Vagina (tissue), 2 donors: ENCODE measurements at places on chromosomes 4 and X. TPM values are rescaled to one million over a fixed set of nuclear protein-coding genes. Genes with fewer than 3 reads are reported as not detected.
A peak's percentile ranks its signal among the peaks of the same experiment; 100 is the strongest.

- DNase-seq = no peak
- no peak overlapping the region for H3K4me3 ChIP-seq
- peaks cover 10% of the 10 kb centered on the region for H3K4me1 ChIP-seq
- no peak overlapping the region for H3K27ac ChIP-seq
- H3K27me3 ChIP-seq = no peaks in the 10 kb centered on the region
- H3K36me3 ChIP-seq = no peaks in the 10 kb centered on the region
These were observed 412.8 kb downstream of the HNRNPD start for GRCh38 chr4:81960961-81961360.

DNA sequence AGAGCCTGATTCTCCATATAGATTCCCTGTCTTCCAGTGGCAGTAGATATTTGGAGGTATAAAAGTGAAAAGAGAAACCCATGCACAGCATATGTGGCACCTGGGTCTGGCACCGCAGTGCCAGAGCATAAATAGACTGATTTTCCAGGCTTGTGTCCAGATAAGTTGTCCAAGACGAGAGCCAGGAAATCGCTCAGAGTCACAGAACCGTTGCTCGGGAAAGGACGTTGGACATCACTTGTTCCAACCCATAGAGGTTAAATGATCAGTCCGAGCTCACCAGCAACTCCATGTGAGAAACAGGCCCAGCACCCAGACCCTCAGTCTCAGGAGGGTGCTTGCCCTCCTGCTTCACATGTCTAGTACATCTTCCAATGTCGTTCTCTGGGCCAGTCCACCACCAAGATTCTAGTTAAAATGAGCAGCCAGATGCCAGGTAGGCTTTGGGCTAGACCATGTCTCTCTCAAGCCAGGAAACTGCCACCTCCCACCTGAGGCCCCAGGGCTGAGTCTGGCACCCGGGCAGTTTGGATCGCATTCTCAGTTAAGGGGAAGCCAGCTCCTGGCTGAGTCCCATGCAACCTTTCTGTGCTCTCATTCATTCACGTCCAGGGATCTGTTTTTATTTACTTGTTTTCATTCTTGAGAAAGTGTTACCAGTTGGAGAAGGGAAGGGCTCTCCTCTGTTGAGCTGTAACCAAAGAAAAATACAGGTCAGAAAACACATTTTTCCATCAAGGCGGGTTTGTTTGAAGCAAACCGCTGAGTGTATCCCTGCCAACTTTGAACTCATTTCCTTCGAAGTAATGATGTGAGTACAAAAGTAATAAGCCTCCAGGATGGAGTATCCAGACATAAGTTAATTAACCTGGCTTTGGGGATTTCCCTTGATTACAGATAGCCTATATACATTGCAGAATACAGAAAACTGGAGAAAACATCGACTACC lies 91.7 kb downstream of the PHOX2B start:
- DNase-seq = no peak
- no peaks in the 10 kb centered on the region for H3K4me1 ChIP-seq
- H3K4me3 ChIP-seq = no peak overlapping the region

GRCh38 chr4:60759518-60760245 lies 440.4 kb upstream of the ADGRL3 start:
- no peak overlapping the region for H3K4me3 ChIP-seq
- H3K4me1 ChIP-seq = no peaks in the 10 kb centered on the region
- H3K36me3 ChIP-seq = no peaks in the 10 kb centered on the region
- H3K27ac ChIP-seq = no peak overlapping the region

- H3K36me3 ChIP-seq = no peaks in the 10 kb centered on the region
- no peak for DNase-seq
- H3K4me3 ChIP-seq = no peak overlapping the region
- H3K27ac ChIP-seq = no peak overlapping the region
These were observed 984 bp upstream of the STATH start for GRCh38 chr4:69994782-69995181.

- H3K27ac ChIP-seq = no peak overlapping the region
- no peak overlapping the region for H3K4me3 ChIP-seq
- DNase-seq = no peak
- H3K27me3 ChIP-seq = no peaks in the 10 kb centered on the region
These were observed 474.3 kb upstream of the FTHL17 start for GRCh38 chrX:31546126-31546525.

GRCh38 chrX:152912106-152912505 lies 14.2 kb downstream of the ZNF185 start:
- H3K27ac ChIP-seq = no peak overlapping the region
- H3K4me3 ChIP-seq = no peak overlapping the region
- no peak for DNase-seq

DNA sequence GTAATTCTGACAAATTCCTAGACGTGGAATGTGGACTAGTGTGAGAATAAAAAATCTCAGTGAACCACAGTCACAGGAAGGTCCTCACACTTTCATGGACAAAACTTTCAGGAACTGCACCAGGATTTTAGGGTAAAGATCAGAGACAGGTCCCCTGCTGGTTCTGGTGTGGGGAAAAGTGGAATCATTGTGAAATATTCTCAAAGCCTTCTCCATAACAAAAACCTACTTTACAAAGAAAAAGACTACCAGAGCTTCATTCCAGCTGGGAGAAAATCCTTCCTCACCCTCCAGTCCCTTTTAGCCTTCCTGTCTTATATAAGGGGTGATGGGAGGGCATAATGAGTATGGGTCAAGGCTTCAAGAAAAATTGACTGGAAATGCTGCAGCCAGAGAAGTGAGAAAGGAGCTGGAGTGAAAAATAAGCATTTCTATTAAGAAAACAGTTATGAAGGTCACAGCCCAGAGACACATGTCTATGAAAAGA lies 325.8 kb downstream of the ARAP2 start:
- no peaks in the 10 kb centered on the region for H3K36me3 ChIP-seq
- no peak overlapping the region for H3K4me3 ChIP-seq
- DNase-seq = no peak

- no peak overlapping the region for H3K4me3 ChIP-seq
- H3K27me3 ChIP-seq = no peaks in the 10 kb centered on the region
- peak; percentile 25 for DNase-seq
These were observed 53.9 kb downstream of the FGFBP1 start for GRCh38 chr4:15884666-15885065.

DNA sequence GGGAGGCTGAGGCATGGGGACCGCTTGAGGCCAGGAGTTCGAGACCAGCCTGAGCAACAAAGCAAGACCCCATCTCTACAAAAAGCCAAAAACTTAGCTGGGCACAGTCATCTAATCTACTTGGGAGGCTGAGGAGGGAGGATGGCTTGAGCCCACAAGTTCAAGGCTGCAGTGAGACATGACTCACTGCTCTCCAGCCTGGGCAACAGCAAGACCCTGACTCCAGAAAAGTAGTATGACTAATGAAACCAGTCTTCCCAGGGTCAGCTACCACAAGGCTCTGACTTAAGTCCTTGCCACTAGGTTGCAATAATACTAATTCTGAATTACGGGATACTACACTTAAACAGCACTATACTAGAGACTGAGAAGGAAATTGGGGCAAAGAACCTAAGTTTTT lies 33.1 kb downstream of the ERVMER34-1 start:
- H3K27ac ChIP-seq = no peak overlapping the region
- no peak for DNase-seq
- H3K36me3 ChIP-seq = peaks cover 26% of the 10 kb centered on the region
- H3K27me3 ChIP-seq = no peaks in the 10 kb centered on the region

DNA sequence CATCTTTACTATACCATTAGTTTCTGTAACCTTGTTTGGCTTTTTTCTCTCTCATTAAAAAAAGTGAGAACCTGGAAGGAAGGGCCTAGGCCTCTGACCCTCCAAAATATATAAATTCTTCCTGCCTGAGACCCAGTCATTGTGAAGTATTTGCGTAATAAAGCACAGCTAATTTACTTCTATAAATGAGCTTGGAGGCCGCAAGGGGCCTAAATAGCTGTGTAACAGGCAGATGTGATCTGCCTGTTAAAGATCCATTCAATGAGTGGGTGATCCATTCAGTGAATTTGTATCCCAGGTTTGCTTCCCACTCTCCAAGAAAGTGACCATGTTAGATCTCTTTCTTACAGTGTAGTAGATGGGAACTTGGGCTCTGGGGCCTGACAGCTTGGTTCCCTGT lies 595 bp upstream of the PYURF start:
- no peak for DNase-seq
- H3K27ac ChIP-seq = peak overlapping the region; percentile 92
- H3K4me1 ChIP-seq = peaks cover 33% of the 10 kb centered on the region
- no peaks in the 10 kb centered on the region for H3K27me3 ChIP-seq
- peak overlapping the region; percentile 50 for H3K4me3 ChIP-seq
- H3K36me3 ChIP-seq = no peaks in the 10 kb centered on the region

DNA sequence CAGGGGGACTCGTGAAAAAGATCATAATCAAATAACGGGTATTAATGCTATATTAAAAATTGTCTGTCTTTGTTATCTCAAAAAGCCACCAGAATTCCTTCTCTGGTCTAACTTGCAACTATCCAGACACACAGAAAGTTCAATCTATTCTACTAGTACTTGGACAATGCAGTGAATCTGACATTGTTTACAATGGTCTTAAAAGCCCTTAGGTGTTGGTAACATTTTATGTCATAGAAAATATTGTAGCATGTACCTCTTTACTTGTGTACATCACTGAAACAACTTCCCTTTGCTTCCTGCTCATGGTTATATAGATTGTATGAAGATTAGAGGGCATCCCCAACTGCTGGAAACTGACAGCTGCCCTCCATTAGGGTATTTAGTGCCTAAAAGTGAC lies 71.1 kb upstream of the PPP3CA start:
- DNase-seq = no peak
- no peaks in the 10 kb centered on the region for H3K36me3 ChIP-seq
- no peak overlapping the region for H3K4me3 ChIP-seq
- H3K27me3 ChIP-seq = no peaks in the 10 kb centered on the region

DNA sequence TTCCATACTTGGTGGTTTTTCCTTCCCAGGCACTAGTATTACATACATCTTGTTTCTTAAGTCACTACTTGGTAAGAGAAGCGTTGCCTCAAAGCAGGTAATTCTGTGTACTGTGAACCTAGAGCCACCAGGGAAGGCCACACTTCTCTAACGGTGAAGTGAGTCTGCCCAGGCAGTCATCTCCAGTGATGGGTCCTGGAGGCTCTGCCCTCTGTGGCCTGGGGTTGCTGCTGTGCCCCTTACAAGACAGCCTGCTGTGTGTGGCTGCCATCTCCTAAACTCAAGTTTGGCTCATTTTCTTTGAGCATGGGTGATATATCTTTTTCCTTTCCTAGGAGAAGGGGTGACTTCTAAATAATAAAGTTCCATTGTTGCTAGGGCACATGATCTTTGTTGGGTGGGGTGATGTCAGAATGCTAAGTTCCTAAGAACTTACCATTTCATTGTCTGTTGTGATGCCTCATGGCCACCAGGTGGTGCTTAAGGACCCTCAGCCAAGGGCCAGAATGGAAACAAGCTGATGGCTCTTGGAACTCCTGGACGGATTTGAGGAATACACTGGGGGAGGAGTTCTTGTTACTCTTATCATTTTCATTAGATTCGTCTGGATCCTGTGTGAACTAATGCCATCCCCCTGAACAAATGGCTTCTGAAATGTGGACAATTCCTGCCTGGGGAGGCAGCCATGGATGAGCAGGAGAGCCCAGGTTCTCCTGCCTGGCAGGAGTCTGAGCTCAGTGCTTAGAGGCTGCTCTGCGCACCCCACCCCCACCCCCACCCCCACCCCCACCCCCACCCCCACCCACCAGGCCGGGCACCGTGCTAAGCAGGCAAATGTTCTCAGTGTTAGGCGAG lies 41.1 kb upstream of the WDR1 start:
- H3K4me3 ChIP-seq = no peak overlapping the region
- H3K27me3 ChIP-seq = no peaks in the 10 kb centered on the region
- DNase-seq = no peak
- H3K4me1 ChIP-seq = no peaks in the 10 kb centered on the region
- H3K27ac ChIP-seq = no peak overlapping the region

GRCh38 chr4:15585331-15585730 lies 69.8 kb downstream of the FBXL5 start:
- DNase-seq = no peak
- H3K36me3 ChIP-seq = no peaks in the 10 kb centered on the region
- H3K4me3 ChIP-seq = no peak overlapping the region
- H3K27me3 ChIP-seq = no peaks in the 10 kb centered on the region

- no peak for DNase-seq
- H3K36me3 ChIP-seq = no peaks in the 10 kb centered on the region
- H3K27ac ChIP-seq = no peak overlapping the region
- H3K4me1 ChIP-seq = no peaks in the 10 kb centered on the region
These were observed 89.2 kb upstream of the GPM6B start for GRCh38 chrX:13906093-13906492.

DNA sequence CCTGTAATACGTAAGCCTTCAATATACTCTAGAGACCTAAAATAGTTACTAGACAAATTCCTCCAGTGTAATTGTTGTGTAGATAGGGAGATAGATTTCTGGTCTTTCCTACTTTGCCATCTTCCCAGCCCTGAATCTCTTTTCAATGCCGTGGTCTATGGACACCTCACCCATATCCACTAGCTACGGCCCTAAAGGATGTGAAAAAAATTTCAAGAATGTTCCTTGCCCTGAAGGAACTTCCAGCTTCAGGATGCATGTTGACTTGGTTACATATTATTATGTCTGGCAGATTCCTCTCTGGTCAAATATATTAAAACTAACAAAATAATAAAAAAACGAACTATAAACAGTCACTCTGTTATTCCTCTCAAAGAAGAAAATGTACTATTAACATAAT lies 52.4 kb upstream of the TSPAN5 start:
- DNase-seq = no peak
- H3K36me3 ChIP-seq = no peaks in the 10 kb centered on the region
- H3K4me1 ChIP-seq = no peaks in the 10 kb centered on the region
- no peak overlapping the region for H3K4me3 ChIP-seq
- H3K27me3 ChIP-seq = no peaks in the 10 kb centered on the region

DNA sequence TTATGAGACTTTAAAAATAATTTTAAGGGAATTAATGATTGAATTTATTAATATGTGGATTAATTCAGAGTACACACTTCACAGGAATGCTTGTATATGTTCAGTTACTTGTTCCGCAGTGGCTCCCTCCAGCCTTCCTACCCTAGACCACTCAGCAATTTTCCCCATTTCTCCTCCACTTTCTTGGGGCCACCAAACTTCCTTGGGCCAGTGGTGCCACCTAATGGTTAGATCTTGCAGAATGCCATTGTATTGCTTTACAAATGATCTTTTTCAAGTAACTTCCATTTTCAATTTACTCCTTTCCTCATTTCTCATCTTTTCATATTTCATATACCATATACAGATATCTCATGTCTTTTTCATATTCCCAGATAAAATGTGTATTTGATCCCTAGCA lies 3.6 kb upstream of the RNF175 start:
- no peak overlapping the region for H3K27ac ChIP-seq
- H3K4me1 ChIP-seq = peaks cover 7% of the 10 kb centered on the region
- no peaks in the 10 kb centered on the region for H3K27me3 ChIP-seq
- H3K36me3 ChIP-seq = no peaks in the 10 kb centered on the region
- H3K4me3 ChIP-seq = no peak overlapping the region

DNA sequence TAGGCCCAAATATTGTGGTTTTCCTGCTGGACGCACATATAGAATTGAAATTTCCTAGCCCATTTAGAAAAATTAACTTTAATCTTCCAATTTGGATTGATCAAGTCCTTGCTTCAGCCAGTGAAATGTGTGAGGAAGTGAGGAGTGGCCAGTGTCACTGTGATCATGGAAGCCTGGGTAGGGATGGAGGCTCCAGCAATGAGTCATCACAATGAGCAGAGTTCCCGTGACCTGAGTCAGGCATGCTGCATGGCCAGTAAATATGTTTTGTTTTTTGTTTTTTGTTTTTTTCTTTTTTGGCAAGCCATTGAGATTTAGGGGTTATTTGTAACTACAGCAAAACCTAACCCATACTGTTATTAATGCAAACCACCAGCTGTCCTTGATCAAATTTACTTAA lies 52.1 kb downstream of the IDS start:
- no peak for DNase-seq
- no peaks in the 10 kb centered on the region for H3K27me3 ChIP-seq
- no peaks in the 10 kb centered on the region for H3K4me1 ChIP-seq
- H3K27ac ChIP-seq = no peak overlapping the region
- H3K36me3 ChIP-seq = no peaks in the 10 kb centered on the region

The POLA1 gene
- 17.2 TPM for total RNA-seq

The INTS6L gene
- total RNA-seq = 14.7 TPM

The MAGEB2 gene
- not detected for total RNA-seq

The USP26 gene
- not detected for total RNA-seq

The OTC gene
- total RNA-seq = 2.7 TPM
